ENCODE measurements at places on chromosomes 6 and 20. TPM values are rescaled to one million over a fixed set of nuclear protein-coding genes. Genes with fewer than 3 reads are reported as not detected.

Gene GLP1R
- 3.5 TPM for polyA plus RNA-seq

Gene PHACTR2
- 10.7 TPM for polyA plus RNA-seq

Gene PLN
- 1,272 TPM for polyA plus RNA-seq

Gene TGM3
- polyA plus RNA-seq = 0.05 TPM

Gene BCAS4
- 2.4 TPM for polyA plus RNA-seq

Gene THBS2
- 8.7 TPM for polyA plus RNA-seq

GRCh38 chr6:138349891-138350290, 27.8 kb upstream of the SMIM28 start:
- no peak for DNase-seq

- DNase-seq = no peak
Measured at GRCh38 chr6:132964101-132964867, 149.9 kb downstream of the RPS12 start.

GRCh38 chr20:675033-675452, 559 bp downstream of the SCRT2 start:
- DNase-seq = no peak

Measured in right cardiac atrium (tissue), 5 donors.